Suprapubic skin (tissue), 4 donors: ENCODE measurements at places on chromosomes 7 and 10. TPM values are rescaled to one million over a fixed set of nuclear protein-coding genes. Genes with fewer than 3 reads are reported as not detected.

- peaks cover 24% of the 10 kb centered on the region for H3K36me3 ChIP-seq
- no peak overlapping the region for H3K4me3 ChIP-seq
- DNase-seq: no peak
- H3K27ac ChIP-seq: no peak overlapping the region
Observed at GRCh38 chr10:13637894-13638293, 51.1 kb downstream of the PRPF18 start.

DNA sequence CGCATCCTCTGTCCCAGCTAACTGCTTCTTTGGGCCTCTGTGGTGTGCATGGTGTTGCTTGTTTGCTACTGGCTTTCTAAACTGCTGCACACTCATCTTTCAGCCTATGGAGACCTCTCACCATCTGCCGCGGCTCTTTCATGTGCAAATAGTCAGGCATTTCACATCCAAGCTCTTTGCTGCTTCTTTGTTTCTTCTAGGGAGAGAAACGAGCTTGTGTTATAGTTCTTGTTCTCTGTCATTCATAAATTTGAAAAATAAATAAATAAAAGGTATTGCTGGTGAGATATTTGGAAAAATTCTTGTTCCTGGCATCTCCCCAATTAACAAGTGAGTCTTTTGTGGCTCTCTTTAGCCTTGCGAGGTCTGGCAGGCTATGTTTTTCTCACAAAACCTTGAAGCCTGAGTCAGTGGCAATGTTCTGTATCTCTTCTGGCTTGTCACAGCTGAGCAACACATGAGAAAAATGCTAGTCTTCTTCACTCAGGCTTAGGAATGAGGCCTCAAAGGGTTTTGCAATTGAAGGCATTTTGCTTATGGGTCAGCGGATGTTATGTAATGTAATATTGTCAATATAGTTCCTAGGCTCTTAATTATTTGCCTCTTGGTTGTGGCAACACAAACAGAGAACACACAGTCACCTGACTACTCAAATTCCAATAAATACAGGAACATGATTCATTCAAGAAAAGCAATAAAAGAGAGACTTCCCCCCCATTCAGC is 274.0 kb downstream of the FRMD4A start:
- H3K4me3 ChIP-seq: no peak overlapping the region
- no peaks in the 10 kb centered on the region for H3K4me1 ChIP-seq
- H3K27ac ChIP-seq: no peak overlapping the region
- no peaks in the 10 kb centered on the region for H3K36me3 ChIP-seq
- no peaks in the 10 kb centered on the region for H3K27me3 ChIP-seq

GRCh38 chr10:21352886-21353285 is 172.6 kb downstream of the SKIDA1 start:
- no peak overlapping the region for H3K4me3 ChIP-seq
- no peaks in the 10 kb centered on the region for H3K4me1 ChIP-seq

DNA sequence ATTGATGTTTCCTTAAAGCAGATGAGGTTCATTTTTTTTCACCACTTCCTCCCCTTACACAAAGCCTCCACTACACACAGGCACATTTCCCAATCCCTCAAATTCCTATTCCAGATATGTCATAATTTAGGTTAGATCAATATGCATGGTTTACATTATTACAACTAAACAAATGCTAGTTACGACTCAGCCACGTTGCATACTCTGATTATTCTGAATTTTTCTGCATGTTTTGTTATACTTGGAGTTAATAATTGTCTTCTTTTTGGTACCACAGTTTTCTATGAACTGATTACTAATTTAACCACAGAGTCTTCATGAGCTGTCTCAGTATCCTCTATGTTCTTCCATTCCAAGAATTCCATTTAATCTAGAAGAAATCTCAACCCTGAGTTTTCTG is 4.4 kb upstream of the BICC1 start:
- H3K27ac ChIP-seq: no peak overlapping the region
- no peaks in the 10 kb centered on the region for H3K36me3 ChIP-seq
- H3K27me3 ChIP-seq: peaks cover 8% of the 10 kb centered on the region
- peaks cover under 1% of the 10 kb centered on the region for H3K4me1 ChIP-seq
- H3K4me3 ChIP-seq: no peak overlapping the region

DNA sequence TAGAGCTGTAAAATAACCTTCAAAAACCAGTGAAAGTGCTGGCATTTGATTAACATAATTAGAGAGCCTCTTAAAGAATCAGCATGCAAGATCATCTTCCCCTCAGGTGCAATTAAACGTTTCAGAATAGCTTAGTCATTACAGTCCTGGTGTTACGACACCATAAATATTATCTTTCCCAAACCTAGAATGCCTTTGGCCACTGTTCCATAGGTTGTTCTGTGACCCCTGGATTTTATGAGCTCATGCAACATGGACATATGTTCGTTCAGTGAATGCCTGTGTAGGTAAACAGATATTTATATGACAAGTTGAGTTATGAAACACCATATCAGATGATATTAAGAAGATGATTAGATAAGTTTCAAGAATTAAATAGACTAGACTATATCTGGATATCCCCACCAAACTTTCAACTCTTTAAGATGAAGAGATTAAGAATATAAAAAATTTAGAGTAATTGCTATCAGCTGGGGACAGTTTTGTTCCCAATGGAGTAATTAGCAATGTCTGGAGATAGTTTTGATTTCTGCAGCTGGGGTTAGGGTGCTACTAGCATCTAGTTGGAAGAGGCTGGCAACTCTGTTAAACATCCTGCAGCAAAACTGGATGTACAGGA is 263.5 kb upstream of the DKK1 start:
- H3K4me1 ChIP-seq: no peaks in the 10 kb centered on the region
- H3K27me3 ChIP-seq: no peaks in the 10 kb centered on the region
- H3K27ac ChIP-seq: no peak overlapping the region
- no peak for DNase-seq
- H3K4me3 ChIP-seq: no peak overlapping the region
- H3K36me3 ChIP-seq: no peaks in the 10 kb centered on the region

GRCh38 chr10:31686599-31686998 is 242.0 kb downstream of the ARHGAP12 start:
- no peaks in the 10 kb centered on the region for H3K36me3 ChIP-seq
- H3K27ac ChIP-seq: no peak overlapping the region
- no peak overlapping the region for H3K4me3 ChIP-seq

DNA sequence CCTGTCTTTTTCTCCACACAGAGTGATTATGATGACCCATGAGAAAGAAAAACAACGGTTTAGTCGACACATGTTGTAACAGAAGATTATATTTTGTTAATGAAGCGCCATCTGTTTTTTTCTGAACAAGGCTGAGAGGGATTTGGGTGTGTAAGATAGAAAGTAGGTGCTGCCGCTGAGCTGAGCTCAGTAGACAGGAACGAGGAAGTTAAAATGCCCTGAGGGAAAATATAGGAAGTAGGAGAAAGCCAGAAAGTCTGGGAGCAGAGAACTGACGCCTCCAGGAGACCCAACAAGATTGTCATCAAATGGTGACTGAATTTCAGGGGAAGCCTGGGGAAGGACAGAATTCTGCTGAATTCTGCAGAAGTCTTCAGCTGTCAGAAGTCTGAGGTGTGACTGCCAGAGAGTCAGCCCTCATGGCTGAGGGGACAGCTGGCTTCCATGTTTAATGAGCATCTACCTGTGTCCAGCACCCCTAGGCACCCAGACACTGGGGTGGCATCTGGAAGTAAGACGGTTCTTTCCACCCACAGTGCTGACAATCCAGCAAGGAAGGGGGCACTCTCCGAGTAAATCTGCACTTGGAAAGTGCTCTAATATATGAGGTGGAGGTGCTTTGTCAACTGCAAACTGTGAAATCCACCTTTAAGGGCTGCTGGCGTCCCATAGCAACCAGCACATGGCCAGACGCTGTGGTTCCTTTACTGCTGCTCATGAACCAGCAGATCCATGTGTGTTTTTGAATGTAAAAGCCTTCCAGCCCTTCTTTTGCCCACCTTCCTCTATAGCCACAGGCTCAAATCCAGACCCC is 12.5 kb upstream of the TSPAN15 start:
- no peak overlapping the region for H3K4me3 ChIP-seq
- H3K4me1 ChIP-seq: peaks cover 29% of the 10 kb centered on the region
- H3K27me3 ChIP-seq: no peaks in the 10 kb centered on the region

DNA sequence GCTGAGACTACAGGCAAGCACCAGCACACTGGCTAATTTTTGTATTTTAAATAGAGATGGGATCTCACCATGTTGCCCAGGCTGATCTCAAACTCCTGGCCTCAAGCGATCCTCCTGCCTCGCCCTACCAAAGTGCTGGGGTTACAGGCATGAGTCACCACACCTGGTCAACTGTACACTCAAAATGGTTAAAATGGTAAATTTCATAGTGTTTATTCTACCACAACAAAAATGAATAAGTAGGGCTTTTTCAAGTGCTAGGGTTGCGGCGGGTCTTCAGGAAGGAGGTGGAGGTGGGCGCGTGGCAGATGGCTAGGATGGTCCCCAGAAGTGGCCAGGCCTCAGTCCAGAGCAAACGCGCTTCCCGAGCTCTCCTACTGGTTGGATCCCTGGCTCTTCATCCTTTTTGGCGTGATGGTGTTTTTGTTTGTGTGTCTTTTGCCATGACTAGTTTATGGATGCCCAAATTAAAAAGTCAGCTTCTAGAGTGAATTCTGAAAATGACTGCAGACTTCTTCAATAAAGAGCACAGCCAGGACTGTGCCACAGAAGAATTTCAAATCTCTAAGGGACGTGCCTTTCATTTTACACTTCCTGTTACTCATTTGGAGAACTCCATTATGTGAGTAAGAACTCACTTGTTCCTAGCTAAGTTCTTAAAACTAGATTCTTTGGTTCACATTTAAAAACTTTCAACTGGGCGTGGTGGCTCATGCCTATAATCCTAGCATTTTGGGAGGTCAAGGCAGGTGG is 73.9 kb downstream of the TMEM130 start:
- peaks cover 2% of the 10 kb centered on the region for H3K27me3 ChIP-seq
- H3K4me3 ChIP-seq: no peak overlapping the region
- no peak for DNase-seq
- no peaks in the 10 kb centered on the region for H3K36me3 ChIP-seq

- H3K36me3 ChIP-seq: no peaks in the 10 kb centered on the region
- peak overlapping the region; percentile 30 for H3K4me3 ChIP-seq
- peaks cover 62% of the 10 kb centered on the region for H3K27me3 ChIP-seq
Observed at GRCh38 chr10:86389441-86390193, 23.0 kb upstream of the GRID1 start.

- H3K36me3 ChIP-seq: no peaks in the 10 kb centered on the region
- H3K27me3 ChIP-seq: no peaks in the 10 kb centered on the region
Observed at GRCh38 chr7:70237256-70237655, 639.0 kb downstream of the AUTS2 start.

Gene LEP
- 0.76 TPM for total RNA-seq

DNA sequence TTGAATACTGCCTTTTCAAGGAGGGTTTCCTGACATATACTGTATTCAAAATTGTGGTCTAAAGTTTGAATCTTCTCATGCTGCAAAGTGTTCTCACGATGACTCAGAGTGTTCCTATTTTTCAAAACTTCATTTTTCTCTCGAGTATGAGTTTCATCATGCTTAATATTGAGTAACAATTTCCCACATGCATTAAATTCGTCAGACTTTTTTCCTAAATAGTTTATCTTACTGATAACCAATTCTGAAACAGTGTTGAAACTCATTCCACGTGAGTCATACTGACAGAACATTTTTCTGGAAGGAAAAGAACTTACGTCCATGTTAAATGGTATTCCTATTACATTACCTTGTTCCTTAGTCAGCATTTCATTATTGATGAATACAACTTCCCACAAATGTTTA is 44.1 kb downstream of the ZNF33B start:
- peaks cover 71% of the 10 kb centered on the region for H3K36me3 ChIP-seq
- H3K27ac ChIP-seq: no peak overlapping the region
- no peaks in the 10 kb centered on the region for H3K4me1 ChIP-seq

DNA sequence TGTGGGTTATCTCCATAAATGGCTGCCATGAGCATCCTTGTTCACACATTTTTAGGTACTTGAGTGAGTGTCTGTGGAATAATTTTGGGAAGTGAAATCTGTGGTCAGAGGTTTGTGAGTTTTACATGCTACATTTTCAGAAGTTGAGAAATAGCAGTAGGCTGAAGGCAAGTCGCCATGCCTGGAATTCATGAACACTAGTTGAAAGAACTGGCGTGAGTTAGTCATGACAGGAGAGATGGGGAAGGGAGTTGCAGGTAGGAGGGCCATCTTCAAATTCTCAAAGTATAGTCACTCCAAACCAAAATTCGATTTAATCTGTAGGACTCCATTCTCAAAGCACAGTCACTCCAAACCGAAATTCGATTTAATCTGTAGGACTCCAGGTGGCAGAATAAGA is 89.6 kb downstream of the EGFR start:
- H3K27ac ChIP-seq: peak overlapping the region; percentile 91
- H3K36me3 ChIP-seq: no peaks in the 10 kb centered on the region
- peaks cover 85% of the 10 kb centered on the region for H3K4me1 ChIP-seq
- no peak for DNase-seq
- H3K4me3 ChIP-seq: no peak overlapping the region

Gene ARL5B
- total RNA-seq: 11.8 TPM

Gene MRLN
- total RNA-seq: not detected

- no peaks in the 10 kb centered on the region for H3K36me3 ChIP-seq
- H3K27me3 ChIP-seq: no peaks in the 10 kb centered on the region
- no peak overlapping the region for H3K4me3 ChIP-seq
- no peak overlapping the region for H3K27ac ChIP-seq
- H3K4me1 ChIP-seq: no peaks in the 10 kb centered on the region
Observed at GRCh38 chr10:94632954-94633353, 50.6 kb upstream of the CYP2C18 start.

GRCh38 chr10:104630731-104631130 is 10.4 kb upstream of the SORCS3 start:
- H3K4me1 ChIP-seq: no peaks in the 10 kb centered on the region
- no peak overlapping the region for H3K27ac ChIP-seq
- H3K27me3 ChIP-seq: peaks cover 12% of the 10 kb centered on the region
- no peaks in the 10 kb centered on the region for H3K36me3 ChIP-seq
- no peak for DNase-seq
- no peak overlapping the region for H3K4me3 ChIP-seq

DNA sequence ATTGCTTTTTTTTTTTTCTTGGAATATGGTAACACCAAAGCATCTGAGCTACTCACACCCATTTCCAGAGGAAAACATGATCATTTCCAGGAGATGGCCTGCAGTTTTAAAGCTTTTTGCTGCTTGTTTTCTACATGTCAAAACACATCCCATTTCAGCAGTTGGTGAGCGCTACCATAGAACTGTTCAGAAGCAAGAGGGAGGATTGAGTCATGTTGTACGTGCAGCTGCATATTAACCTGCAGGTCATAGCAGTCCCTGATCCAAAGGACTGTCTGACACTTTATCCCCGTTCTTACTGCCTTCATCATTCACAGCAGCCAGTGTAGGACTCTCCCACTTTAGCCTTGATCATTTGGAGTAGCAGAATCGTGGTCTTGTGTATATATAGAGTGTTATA is 124.6 kb downstream of the AUTS2 start:
- H3K27ac ChIP-seq: no peak overlapping the region
- H3K4me1 ChIP-seq: peaks cover 24% of the 10 kb centered on the region
- H3K27me3 ChIP-seq: no peaks in the 10 kb centered on the region
- no peaks in the 10 kb centered on the region for H3K36me3 ChIP-seq
- no peak for DNase-seq

Gene NXPH1
- not detected for total RNA-seq

DNA sequence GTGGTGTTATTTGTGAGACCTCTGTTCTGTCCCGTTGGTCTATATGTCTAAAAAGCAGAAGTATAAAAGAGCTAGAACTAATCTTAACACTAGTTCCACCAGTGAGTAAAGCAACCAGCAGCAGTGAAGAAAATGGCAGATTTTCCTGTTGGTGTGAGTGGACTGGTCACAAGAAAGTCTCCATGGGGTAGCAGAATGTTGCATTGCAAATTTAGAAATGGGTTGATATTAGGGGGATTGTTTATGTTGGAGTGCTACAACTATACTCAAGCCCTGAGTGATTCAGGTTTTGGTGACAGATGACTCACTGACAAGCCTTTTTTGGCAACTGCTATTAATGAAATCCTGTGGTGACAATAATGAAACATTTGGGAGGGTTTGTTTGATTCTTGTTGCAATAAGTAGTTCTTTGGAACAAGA is 5.6 kb downstream of the AVL9 start:
- peaks cover 37% of the 10 kb centered on the region for H3K4me1 ChIP-seq
- DNase-seq: no peak
- peak overlapping the region; percentile 53 for H3K27ac ChIP-seq
- H3K27me3 ChIP-seq: no peaks in the 10 kb centered on the region
- H3K36me3 ChIP-seq: no peaks in the 10 kb centered on the region
